Osteocyte (in vitro differentiated cells): ENCODE measurements at places on chromosomes 13 and 19. TPM values are rescaled to one million over a fixed set of nuclear protein-coding genes. Genes with fewer than 3 reads are reported as not detected.

DNA sequence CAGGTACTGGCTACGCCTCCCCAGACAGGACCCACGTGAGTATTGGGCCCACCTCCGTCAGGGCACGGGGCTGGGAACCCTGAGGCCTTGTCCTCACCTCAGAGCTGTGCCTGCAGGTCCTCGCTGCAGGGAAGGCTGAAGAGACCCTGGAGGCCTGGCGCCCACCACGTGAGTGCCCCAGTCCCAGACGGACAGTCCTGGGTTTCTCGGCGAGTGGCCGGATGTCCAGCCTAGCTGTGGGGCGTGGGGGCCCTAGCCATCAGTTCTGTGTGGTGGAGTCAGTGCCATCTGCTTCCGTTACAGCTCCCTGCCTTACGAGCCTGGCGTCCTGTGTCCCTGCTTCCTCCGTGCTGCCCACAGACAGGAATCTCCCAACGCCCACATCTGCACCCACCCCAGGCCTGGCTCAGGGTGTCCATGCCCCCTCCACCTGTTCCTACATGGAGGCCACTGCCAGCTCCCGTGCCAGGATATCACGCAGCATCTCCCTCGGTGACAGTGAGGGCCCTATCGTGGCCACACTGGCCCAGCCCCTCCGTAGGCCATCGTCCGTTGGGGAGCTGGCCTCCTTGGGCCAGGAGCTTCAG, 7.8 kb upstream of the OVOL3 start:
- no peak for DNase-seq

Gene ZNF490
- total RNA-seq = 9.2 TPM in 2 replicates

- no peak for DNase-seq
Measured at GRCh38 chr13:35720290-35720689, 243.8 kb upstream of the MAB21L1 start.

GRCh38 chr13:26539738-26540292, 17.7 kb upstream of the WASF3 start:
- DNase-seq = no peak

GRCh38 chr19:42249769-42250168, 5.2 kb downstream of the ERF start:
- no peak for DNase-seq

DNA sequence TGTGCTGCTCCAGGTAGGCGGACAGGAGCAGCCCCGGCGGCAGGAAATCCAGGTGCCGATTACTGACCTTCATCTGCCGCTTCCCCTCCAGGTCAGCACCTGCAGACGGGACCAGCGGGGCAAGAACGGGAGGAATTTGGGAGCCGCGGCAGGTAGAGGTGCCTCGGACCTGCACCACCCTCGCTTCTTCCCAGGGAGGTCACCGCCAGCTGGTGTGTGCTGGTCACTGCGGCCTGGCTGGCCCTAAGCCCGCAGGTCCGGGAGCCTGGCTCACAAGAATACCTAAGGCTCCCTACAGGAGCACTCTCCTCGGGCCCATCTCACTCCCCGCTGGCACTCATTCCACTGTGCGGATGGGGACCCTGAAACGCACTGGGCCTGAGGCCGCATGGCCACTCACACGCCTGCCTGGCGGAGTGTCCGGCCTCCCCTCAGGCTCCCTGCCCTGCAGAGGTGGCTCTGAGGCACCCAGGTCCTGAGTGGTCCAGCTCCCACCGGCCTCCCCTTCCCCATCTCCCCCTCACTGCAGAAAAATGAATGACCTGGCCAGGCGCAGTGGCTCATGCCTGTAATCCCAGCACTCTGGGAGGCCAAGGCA, 4.3 kb downstream of the RNU6-9 start:
- DNase-seq = no peak

Gene FGF9
- total RNA-seq = not detected in 2 replicates

- no peak for DNase-seq
Measured at GRCh38 chr13:23758798-23759527, 130.2 kb downstream of the MIPEP start.

Gene SYNGR4
- not detected in 2 replicates for total RNA-seq
